ENCODE measurements at places on chromosomes 16 and 17. TPM values are rescaled to one million over a fixed set of nuclear protein-coding genes. Genes with fewer than 3 reads are reported as not detected.
A peak's percentile ranks its signal among the peaks of the same experiment; 100 is the strongest.

GRCh38 chr17:62180772-62181171, 115.7 kb upstream of the MED13 start:
- no peak for DNase-seq

DNA sequence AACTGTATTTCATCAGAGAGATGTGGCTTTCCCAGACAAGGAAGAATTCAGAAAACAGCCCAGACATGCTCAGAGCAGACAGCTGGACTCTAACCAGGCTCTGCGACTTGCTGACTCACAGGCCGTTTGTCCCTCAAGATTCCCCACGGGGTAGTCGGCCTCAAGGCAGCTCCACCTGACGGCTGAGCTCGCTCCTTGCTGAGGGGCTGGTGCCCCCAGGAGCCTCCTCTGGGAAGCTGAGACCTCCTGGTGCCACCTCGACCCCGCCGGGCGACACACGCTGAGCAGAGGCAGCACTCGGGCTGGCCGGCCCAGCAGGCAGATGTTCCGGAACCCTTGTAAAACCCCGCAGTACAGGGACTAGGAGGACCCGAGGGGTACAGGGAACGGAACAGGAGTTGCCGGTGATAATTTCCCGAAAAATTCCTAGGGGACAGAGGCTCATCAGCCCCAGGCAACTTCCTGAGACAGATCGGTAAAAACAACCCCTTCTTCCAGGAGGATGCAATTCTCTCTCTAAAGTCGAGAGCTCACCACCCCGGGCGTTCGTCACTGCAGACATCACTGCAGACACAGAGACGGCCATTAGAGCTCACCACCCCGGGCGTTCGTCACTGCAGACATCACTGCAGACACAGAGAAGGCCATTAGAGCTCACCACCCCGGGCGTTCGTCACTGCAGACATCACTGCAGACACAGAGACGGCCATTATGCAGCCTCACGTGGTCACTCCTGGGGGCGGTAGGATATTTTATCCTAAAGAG, 19.9 kb downstream of the RPH3AL start:
- no peak for DNase-seq

DNA sequence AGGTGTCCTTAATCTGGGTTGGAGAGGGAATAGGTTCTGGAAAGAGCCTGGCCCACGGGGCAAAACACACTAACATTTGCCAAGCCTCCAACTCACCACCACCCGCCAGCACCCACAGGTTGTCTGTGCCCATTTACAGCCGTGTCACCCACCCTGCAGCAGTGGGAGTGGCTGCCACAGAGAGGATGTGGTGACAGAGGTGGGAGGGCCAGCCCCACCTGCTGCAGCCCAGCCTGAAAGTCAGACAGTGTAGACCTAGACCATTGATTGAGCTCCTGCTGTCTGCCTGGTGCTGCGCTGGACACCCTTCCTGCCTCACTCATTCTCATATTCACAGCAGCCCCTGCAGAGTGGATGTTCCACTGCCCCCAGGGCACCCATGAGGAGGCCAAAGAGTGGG, 44.7 kb downstream of the IL21R start:
- no peak for DNase-seq

NFATC3 gene
- 30.5 TPM for total RNA-seq

DNA sequence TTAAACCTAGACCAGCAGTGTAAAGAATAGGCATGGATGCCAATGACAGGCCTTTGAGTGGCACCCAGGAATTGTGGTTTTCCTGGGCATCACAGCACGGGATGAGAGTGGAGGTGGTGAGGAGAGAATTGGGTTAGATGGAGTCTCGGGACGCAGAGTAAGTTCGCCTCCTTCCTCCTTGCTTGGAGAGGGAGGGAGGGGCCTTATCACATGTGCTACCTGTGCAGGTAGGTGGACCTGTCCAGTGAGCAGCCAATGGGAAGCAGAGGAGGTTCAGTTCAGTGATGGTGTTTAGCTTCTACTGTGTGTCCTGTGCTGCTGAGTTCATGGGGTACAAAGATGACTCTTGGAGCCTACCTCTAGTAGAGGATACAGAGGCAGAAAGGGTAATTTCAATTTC, 14.9 kb downstream of the YPEL2 start:
- no peak for DNase-seq

DNA sequence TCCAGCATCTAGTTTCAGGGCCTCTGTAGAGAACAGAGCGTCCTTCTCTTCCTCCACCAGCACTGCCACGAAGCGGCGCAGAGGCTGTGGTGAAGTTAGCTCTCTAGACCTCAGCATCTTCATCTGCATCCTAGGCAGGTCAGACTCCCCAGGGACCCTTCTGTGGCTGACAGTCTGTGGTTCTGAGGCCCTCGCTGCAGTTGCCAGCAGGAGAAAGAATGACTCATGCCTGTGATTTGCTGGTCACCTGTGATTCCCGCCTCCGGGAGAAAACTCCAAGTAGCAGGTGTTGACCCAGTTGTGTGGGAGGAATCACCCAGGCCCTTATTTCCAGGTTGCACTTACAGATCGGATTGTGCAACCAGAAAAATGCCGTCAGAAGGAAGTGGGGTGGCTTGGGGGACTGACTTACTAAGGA, 117.3 kb upstream of the CACNG5 start:
- no peak for DNase-seq

DNA sequence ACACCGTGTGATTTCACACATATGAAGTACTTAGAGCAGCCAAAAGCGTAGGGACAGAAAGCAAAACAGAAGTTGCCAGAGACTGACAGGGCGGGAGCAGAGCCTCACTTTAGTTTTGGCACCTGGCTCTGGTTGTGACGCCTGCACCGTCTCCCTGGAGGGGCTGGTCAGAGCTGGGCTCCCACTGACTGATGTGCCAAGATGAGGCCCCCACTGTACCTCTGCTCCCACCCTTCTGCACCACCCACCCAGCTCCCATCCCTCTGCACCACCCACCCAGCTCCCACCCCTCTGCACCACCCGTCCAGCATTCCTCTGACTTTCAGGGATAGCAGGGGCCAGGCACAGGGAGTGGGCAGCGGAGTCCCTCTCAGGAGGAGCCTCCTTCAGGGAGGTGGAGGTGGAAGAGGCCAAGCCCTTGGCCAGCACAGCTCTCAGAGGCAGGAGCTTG, 3.2 kb upstream of the PRSS21 start:
- DNase-seq: no peak

DNA sequence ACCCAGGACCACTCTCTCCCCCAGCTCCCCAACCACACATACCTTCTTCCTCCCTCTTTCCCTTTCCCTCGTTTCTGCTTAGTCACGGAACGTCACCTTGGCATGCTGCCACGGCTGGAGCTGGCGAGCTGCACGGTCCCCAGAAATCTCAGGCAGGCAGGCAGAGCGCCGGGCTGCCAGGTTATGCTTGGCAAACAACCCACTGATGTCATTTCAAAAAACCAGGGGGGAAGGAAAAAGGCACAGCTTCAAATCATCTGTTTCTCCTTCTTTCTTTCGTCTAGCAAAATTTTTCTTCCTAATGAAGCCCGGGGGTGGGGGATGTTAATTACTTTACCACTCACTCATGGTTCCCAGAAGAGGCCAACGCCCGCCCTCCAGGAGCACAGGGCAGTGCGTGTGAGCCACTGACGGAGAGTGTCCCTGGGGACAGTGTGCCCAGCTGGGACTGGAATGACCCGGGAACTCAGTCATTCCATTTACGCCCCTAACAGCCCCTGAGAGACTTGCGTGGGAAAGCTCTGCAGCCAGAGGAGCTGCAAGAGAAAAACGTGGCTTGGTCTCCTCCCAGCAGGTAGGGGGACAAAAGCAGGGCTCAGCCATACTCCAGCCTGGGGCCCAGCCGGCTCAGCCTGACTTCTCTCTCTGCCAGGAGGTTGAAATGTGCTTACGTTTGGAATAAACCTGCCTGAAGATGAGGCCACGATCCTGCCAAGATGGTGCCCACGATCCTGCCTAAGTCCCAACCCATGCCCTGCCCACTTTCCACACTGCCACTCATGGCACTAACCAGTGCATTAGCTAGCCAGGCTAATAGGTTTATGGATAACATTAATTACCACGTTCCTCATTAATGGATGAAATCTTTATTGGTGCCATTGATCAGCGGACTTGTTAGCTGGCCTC, 198.9 kb downstream of the ZFHX3 start:
- peak; percentile 93 for DNase-seq

GRCh38 chr17:44604768-44605485, 47.6 kb downstream of the FZD2 start:
- DNase-seq: no peak

DNA sequence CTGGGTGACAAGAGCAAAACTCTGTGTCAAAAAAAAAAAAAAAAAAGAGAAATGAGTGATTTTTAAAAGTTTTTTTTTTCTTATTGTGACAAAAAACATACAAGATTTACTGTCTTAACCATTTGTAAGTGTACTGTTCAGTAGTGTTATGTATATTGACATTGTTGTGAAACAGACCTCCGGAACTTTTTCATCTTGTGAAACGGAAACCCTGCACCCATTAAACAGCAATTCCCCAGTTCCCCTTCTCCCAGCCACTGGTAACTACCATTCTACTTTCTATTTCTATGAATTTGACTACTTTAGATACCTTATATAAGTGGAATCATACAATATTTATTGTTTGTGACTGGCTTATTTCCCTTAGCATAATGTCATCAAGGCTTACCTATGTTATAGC, 18.7 kb downstream of the DUS2 start:
- DNase-seq: no peak

ELMO3 gene
- 4.3 TPM for total RNA-seq

SUZ12 gene
- 30.9 TPM for total RNA-seq

CTRL gene
- 1.8 TPM for total RNA-seq

GRCh38 chr17:45020354-45021138, 30.9 kb downstream of the DCAKD start:
- peak; percentile 64 for DNase-seq

DNA sequence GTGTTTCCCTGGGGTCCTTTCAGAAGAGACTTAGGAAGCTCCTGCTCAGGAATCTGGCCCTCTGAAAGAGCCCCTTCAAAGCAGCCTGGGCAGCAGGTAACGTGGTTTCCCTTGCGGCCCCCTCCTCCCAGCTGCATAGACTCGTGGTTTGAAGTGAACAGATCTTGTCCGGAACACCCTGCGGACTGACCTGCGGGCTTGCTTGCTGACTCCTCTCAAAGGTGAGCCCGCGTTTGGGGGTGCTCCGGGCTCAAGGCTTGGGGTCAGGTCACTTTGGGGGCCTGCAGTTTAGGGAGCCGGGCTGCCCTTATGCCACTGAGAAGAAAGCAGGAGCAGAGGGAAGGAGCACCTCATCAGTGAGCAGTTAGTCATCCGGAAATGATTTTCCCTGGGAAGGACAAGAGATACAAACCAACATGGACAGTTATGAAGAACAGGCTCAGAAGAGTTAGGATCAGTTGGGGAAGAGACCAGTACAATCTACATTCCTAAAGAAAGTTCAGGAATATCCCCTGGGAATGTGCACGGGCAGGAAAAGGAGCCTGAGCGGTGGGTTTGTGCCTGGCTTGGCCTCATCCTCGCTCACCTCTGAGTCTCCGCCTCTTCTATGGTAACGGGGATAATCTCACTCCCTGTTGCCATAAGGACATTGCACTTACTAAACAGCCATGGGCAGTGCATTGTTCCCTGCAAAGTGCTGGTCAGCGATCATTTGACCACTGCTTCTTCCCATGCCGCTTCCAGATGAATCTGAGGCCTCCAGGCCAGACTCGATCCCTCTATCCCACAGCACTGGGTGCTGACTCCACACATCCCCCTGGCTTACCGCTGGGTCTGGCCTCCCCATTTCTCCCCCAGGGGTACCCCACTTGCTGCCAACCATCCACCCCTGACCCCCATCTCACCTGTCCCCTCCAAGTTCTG, 10.0 kb downstream of the LDHD start:
- DNase-seq: no peak

MPP2 gene
- 1.6 TPM for total RNA-seq

TMEM220 gene
- total RNA-seq: 10.4 TPM

- DNase-seq: no peak
Observed at GRCh38 chr17:492022-492413, 139.4 kb upstream of the RPH3AL start.

KRTAP3-1 gene
- not detected for total RNA-seq

DNA sequence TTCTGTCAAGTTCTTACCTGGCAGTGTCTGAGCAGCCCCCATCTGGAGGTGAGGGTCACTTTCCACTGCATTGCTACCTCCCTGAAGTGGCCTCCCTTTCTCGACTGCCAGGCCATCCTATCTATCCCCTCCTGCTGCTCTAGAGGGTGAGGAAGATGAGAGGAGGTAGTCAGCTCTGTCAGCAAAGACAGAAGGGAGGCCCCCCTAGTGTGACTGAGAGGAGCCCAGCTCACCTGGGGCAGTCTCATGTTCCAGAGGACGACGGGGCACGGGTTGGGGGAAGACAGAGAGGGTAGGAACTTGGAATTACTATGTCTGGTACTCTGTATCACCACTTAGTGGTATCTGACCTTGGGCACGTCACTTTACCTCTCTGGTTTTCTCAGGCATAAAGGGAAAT, 22.0 kb downstream of the MYO19 start:
- no peak for DNase-seq

TBC1D3D gene
- 2.7 TPM for total RNA-seq

CHD3 gene
- 189 TPM for total RNA-seq

- no peak for DNase-seq
Observed at GRCh38 chr17:59154721-59155438, at the start of gene SKA2. Gene SKA2, minus strand, starts transcription at chr17:59155186. Its CDS starts 23 bp downstream, at chr17:59155163.

GRCh38 chr17:72122765-72123529, 2.1 kb downstream of the SOX9 start:
- no peak for DNase-seq

DNA sequence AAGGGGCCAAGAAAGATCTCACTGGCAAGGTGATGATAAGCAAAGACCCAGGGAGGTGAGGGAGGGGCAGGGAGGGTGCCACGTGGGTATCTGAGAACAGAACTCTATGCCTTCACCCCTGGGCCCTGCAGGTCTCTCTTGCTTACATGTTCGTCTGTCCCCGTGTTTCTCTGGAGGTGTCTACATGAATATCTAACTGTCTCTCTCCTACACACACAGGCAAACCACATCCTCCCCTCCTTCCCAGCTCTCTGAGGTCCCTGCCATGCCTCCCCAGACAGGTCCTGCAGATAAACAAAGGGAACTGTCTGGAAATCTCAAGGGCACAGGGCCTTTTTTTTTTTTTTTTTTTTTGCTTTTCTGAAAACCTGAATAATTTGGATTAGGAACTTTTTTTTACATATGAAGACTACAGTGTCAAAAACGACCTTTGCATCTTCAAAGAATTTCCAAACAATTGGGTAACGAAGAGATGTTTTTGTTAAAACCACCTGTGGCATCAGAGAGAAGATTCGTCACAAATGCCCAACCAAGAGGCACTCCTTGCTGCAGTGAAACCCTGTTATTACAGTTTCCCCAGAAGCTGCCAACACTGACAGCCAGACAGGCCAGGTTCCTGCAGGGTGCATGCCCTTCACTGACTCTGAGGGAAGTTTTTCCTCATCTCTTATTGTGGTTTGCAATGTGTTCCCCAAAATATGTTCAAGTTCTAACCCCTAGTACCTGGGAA, 17.8 kb downstream of the PLLP start:
- peak; percentile 27 for DNase-seq

KRT33A gene
- not detected for total RNA-seq

Measured in endothelial cell of umbilical vein (primary cell).